ENCODE measurements at places on chromosomes 16 and 17.

DNA sequence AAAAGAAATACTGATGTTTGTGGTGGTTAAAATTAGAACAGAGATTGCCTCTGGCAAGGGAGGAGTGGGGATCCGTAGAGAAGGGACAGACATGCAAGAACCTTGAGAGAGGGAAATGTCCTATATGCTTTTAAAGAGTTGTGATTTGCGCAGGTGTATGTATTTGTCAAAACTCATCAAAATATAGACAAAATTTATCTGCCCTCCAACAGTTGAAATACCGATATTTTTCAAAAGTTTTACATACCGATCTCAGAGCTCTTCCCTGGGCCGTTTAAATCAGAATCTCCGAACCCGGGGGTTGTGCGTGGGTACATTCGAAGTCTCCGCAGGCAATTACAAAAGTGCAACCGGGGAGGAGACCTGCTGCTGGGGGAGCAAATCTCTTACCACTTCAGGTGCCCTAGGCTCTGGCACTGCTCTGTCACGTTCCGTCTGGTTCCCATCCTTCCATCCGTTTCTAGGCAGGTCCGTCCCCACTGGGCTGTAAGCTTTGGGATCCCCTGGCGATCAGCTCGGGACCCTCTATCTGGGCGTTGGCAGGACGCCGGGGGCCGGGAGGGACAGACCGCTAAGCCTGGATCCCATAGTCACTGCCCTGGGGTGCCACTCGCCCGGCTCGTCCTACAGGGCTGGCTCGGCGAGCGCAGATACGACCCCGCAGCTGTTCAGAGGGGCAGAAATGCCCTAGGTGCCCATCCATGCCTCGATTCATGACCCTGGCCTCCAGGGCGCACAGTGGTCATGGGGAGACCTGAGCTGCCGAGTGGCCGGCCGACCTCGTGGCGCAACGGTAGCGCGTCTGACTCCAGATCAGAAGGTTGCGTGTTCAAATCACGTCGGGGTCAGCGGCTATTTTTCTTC, 4.2 kb downstream of the BORCS6 start:
- peak; percentile 62 for DNase-seq

GRCh38 chr17:29514792-29515191, 52.0 kb downstream of the ABHD15 start:
- DNase-seq = peak; percentile 21

DNA sequence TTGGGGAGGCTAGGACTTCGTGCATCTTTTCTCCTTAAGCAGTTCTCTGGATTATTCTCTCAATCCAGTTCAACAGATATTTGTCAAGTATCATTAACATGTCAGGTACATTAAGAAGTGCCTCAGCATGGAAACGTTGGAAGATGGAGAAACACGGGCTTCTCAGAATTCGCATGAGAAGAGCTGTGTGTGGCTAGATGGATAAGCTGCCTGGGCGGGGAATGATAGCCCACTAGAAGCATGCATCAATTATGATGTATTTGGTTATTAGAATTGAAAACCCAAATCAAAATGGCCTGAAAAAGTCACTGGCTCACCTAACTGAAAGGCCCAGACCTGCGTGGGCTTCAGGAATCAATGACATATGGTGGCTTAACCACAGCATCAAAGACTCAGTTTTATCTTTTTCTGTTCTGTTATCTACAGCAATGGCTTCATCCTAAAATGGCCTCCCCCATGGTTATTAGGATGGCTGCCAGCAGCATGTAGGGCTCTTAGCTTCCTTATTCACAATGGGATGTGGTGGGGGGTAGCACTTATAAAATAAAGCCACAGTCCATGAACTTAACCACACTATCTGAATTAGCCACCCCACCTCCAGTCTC, 43.9 kb downstream of the MMD start:
- DNase-seq = no peak

GRCh38 chr17:44610871-44611270, 45.4 kb upstream of the MEIOC start:
- peak; percentile 24 for DNase-seq

DNA sequence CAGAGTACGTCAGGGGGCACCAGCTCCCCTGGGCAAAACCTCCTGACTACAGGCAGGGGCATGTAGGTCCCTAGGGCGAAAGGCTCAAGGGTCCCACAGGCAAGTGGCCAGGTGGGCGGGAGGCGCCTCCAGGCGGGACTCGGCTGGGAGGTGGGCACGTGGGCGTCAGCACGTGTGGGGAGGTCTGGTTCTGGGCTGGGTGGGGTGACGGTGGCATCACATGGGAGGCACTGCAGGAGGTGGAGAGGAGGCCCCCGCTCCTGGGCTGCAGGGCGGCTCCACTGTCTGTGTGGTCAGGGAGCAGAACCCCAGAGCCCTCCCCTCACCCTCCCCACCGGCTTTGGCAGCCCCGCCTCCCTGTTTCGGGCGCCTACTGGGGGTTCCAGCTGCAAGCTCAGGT, 52.7 kb downstream of the ACTG1 start:
- DNase-seq = no peak

DNA sequence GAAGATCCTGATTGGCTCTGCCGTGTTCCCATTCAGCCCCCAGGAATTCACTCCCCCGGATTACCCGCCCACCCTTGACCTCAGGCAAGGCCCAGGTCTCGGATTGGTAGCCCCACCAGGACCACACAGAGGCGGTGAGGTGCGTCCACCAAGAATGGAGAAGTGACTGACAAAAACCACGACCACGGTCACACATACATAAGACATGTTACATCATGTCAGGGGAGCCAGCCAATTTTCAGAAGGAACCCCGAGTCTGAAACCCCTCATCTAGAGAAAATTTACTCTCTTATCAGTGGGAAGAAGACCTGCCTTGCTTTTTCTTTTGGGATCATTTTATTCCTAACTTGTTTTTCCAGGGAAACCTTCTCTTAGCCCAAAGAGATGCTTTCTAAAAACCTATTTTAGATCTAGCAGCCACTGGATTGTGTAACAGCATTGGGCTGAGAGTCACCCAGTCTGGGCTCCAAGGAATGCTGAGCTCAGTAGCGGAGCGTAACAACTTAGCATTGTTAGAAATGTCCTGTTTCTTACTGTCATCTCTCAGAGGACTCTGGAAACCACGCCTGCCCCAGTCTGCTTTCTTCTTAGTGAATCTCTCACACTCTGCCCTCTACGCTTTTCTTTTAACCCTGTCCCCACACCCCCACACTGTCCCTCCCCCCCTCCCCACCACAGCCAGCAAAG, 164.1 kb downstream of the CMIP start:
- DNase-seq = peak; percentile 45

DNA sequence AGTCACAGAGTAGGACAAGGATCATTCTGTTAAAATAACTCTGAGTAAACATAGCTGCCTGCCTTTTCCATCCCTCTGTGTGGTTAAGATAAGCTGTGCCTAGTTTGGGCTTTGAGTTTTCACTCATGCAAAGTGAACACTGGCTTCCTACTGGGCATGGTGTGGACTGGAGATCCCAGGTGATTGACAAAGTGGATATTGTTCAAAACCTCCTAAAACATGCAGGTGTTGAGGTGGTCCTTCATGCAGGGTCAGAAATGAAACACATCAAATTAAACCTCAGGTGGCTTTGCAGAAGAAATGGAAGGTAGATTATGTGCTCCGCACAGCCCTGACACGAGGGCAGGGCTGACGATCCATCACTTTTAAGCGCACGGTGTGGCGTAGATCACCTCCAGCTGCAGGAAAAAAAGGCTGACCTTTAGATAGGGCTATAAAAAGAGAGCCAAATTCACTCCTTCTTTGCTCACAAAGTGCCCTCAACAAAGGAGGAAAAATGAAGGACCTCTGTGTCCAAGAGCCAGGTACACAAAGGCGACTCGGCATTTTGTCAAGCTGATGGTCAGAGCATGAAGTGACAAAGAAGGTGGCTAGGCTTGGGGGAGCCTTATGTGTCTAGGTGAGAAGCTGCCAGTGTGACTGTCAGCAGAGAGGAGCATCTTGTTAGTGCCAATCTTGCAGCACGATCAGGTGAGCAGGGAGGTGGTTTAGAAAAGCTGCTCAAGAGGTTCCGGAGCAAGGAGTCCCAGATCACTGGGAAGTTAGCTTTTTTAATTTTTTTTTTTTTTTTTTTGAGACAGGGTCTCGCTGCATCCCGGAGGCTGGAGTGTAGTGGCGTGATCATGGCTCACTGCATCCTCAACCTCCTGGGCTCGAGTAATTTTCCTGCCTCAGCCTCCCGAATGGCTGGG, 19.9 kb upstream of the ITPRIPL2 start:
- no peak for DNase-seq

DNA sequence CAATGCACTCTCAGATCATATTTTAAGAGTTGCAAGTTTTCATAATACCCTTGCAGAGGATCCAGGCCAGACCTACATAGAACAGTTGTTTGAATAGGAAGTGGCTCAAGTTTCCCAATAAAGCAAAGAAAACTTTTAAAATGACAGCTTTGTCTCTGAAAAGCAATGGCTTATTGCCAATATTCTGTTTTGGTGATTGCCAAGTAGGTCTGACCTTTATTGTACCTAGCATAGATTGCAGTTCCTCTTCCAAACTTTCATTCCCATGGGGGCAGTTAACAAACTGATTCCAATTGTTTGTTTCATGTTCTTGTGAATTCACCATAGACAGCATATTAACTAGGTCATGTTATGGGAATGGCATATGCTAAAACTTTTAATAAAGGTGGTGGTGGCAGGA, 664.6 kb upstream of the CA10 start:
- DNase-seq = no peak

DNA sequence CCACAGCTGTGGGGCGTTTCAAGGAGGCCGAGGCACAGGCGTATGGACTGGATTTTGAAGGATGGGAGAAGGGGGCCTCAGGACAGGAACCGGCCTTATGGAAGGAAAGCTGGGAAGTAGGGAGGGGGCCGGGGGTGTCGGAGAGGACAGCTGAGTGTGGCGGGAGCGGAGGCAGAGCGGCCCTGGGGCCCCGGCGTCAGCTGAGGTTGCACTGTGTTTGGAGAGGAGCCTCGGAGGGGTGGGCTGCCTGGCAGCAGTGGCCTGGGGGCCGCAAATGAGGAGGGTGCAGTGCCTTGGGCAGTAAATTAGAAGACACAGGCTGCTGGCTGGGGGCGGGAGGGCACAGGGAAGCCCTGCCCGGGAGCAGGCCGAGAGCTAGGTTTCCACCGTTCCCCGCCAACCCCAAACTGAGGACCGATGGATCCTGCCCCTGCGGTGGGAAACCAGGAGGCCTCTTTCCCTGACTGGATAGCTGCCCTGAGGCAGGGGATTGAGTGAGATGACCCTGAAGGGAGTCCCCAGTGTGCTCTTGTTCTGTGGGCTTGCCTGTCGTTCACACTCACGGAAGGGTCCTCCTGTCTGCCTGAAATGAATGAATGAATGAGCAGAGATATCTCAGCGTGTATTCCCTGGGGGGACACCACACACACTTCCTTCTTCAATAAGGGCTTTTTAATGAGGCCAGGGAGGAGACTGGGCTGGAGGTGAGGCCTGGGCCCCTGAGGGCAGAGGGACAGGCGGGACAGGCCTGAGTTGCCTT, 18.4 kb downstream of the FOXJ1 start:
- no peak for DNase-seq

DNA sequence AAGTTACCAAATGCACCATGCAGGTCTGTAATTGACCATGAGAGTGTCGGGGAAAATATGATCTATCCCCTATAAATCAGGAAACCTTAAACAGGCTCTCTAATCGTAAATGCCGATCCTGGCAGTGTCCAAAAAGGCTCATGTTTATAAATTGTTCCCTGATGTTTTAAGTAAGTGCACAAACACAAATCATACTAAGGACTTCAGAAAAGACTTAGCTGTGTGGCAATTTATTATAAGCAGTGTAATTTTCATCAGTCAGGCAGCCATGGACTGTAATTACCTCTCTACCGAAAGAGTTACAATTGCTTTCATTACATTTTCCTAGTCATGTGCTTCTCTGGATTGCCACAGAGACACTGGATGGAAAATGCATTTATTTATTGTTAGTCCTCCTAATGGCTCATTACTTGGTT, 73.4 kb upstream of the COX10 start:
- no peak for DNase-seq

DNA sequence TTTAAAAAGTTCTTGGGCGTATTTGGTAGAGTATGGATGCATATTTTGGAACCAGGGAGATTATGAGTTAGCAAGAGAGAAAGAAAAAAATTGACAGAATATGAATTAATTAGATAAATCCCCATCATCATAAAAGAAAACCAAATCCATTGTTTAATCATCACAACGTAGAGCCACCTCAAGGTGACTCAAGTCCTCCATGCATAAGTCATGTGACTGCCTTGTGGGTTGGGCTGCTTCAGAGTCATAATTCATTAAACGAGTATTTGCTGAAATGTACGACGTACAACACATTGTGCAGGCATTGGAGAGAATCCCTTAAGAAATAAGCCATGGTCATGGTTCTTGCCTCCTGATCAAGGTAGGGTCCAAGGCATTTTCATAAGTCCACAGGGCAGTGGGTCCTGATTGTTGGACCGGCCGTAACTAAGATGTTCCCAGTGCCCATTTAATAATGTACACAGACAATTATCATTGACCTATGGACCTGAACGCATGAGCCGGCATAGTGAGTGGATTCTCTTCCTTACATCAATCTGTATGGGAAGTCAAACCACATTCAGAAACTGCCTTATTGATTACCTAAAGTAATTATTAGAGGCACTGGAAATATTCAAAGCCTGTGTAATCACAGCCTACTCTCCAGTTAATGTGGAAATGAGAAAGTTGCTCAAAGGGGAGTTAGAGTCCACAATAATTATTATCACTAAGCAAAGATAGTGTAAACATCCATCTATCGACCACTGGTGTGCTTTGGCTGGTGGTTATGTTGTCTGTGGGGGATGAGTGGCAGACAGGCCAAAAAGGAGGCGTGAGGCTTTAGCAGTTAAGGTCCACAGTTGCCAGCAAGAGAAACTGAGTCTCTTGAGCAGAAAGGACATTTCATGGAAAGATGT, 165.4 kb downstream of the PITPNC1 start:
- DNase-seq = no peak

- peak; percentile 87 for DNase-seq
Measured at GRCh38 chr17:60601447-60602384, 1.7 kb downstream of the PPM1D start.

DNA sequence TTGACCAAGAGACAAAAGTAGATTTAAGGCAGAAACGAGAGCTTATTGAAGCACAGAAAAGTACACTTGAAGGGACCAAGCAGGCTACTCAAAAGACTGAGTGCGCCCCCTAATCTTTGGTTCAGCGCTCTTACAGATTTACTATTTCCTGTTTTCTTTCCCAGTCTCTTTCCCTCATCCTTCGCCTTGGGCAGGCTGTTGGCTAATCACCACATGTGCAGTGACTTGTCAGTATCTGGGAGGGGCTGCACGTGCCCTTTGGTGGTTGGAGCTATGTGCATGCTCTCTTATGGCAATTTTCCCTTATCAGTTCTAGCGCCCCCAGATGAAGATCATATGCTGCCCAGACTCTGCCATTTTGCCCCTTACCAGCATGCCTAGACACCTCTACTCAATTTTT, 35.4 kb upstream of the SHISA6 start:
- no peak for DNase-seq

GRCh38 chr16:65936096-65936495, 430.4 kb upstream of the CDH5 start:
- DNase-seq = peak; percentile 3

GRCh38 chr16:47143677-47144558, at the start of gene NETO2:
TSS of gene NETO2 (minus strand) at chr16:47143945. CDS start at chr16:47143612, 333 bp downstream.
- peak; percentile 62 for DNase-seq
